ELR (cell line): ENCODE measurements at places on chromosomes 5 and 9.

- DNase-seq, result no peak
Measured at GRCh38 chr5:60811105-60811504, 33.0 kb downstream of the ELOVL7 start.

GRCh38 chr9:38639577-38639940 is 19.2 kb upstream of the ANKRD18A start:
- no peak for DNase-seq

- no peak for DNase-seq
Measured at GRCh38 chr5:164353155-164353554, 847.7 kb downstream of the MAT2B start.

- peak; percentile 26 for DNase-seq
Measured at GRCh38 chr5:11046160-11046559, 285.1 kb upstream of the DAP start.

- peak; percentile 56 for DNase-seq
Measured at GRCh38 chr5:115423051-115423450, 121.5 kb downstream of the FEM1C start.

- peak; percentile 49 for DNase-seq
Measured at GRCh38 chr9:98479967-98480847, 224.8 kb upstream of the TBC1D2 start.

DNA sequence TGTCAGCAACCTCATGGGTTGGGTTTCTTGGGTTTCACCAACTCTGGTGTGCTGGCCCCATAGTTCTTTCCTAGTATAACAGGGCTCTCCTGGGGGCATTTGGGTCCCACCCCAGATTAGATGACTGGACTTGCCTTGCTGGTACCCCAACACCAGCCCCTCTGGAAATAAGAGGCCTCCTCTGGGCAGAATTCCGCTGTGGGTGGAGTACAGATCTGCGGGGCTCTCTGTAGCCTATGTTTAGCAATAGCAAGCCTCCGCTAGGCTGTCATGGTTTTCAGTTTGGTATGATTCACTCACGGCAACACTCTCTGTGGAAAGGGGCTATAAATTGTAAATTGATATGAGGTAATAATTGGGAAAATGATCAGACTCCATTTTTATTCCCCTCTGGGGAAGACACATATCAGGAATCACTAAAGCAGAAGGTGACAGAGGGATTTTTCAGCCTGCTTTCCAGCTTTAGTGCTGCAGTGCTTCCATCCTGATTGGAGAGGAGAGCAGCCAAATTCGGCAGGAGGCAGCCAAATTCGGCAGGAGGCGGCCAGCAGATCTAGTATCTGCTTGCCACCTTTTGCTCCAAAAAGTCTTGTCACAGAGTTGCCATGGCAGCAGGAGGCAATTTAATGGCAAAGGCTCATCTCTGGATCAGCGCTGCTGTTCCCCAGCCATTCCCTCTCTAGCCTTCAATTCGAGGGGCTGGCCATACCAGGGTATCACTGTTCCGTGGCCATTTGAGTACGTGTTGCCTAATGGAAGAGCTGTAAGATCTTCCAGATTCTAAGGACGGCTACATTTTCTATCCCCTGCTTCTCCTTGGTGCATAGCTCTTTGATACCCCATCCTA is 84.6 kb downstream of the SLC44A1 start:
- DNase-seq, result no peak

DNA sequence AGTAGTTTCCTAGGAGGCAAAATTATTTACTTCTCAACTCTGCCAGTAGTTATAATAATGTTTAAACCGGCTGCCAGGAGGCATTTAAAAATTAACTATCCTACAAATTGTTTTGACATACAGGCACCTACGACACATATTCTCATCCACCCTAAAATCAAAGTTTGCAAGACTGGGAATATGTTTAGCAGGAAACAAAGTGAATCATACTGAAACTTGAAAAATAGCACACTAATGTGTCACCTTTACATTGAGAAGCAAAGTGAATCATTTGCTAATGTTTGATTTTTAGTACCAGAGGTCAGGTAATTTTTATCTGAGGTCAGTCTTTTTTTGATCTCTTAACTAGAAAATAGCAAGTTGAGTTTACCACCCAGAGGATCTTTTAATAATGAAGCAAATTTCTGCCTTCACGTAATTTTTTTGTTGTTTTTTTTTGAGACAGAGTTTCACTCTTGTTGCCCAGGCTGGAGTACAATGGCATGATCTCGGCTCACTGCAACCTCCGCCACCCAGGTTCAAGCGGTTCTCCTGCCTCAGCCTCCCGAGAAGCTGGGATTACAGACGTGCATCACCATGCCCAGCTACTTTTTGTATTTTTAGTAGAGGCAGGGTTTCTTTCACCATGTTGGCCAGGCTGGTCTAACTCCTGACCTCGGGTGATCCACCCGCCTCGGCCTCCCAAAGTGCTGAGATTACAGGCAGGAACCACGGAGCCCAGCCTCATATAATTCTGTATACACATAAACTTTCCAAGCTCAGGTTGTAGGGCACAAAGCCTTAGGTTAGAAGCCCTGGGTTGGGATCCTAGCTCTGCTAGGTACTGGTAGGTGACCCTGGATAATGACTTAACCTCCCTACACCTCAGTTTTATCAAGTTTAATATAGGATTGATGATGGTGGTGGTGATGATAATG is 124.3 kb downstream of the UGCG start:
- DNase-seq, result peak; percentile 95
